Fibroblast of mammary gland (primary cell): ENCODE measurements at places on chromosomes 5 and 9.
A peak's percentile ranks its signal among the peaks of the same experiment; 100 is the strongest.

DNA sequence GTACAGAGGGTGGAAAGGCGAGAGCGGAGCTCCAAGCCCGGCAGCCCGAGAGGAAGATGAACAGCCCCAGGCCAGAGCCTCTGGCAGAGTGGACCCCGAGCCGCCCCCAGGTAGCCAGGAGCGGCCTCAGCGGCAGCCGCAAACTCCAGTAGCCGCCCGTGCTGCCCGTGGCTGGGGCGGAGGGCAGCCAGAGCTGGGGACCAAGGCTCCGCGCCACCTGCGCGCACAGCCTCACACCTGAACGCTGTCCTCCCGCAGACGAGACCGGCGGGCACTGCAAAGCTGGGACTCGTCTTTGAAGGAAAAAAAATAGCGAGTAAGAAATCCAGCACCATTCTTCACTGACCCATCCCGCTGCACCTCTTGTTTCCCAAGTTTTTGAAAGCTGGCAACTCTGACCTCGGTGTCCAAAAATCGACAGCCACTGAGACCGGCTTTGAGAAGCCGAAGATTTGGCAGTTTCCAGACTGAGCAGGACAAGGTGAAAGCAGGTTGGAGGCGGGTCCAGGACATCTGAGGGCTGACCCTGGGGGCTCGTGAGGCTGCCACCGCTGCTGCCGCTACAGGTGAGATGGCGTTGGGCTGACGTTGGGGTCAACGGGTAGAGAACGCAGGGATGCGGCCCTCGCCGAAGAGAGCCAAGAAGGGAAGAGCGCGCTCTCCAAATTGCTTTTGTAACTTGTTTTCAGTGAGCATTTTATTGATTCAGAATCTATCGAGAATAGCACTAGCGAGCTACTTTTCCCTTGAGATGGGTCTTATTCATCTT, at the start of gene PTGER4:
TSS of gene PTGER4 (plus strand) at position 3 of the 769 bp plus-strand sequence. CDS start 1,079 bp downstream, outside the sequence.
- no peak for DNase-seq

- no peak for DNase-seq
These were observed 232.6 kb downstream of the KIAA0825 start for GRCh38 chr5:94385767-94386166.

DNA sequence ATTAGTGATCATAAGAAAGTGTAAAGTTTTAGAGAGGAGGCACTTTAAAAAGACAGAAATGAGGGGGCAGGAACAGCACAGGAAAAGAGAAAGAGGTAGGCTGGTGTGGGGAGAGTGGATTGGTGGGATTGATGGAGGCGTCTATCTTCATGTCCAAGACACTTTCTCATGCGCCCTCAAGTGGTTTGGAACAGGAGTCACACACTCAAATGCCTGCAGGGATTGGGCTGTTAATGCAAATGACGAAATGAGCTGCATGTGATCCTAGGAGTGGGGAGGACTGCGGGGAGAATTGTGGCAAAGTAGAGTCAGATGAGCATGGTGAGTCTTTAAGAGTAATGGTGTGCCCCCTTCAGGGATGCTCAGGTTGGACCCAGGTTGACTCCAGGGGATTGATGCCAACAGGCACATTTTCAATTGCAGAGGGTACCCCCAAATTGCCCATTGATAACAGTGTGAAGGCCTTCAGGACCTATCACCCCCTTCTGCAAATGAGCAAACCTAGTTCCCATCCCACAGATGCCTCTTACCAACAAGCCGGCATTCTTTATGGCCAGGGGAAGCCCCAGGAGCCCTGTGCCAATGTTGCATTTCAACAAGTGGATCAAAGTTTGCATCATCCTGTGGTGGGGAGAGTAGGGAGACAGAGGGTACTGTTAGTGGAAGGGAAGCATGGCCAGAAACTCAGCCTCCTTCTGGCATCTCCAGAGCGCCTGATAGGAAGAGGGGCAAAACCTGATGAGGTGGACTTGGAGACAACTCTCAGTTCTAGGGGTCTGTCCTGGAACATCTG, 5.3 kb downstream of the SLC36A3 start:
- peak; percentile 74 for DNase-seq

GRCh38 chr5:107937651-107938355, 267.1 kb upstream of the EFNA5 start:
- DNase-seq: no peak

DNA sequence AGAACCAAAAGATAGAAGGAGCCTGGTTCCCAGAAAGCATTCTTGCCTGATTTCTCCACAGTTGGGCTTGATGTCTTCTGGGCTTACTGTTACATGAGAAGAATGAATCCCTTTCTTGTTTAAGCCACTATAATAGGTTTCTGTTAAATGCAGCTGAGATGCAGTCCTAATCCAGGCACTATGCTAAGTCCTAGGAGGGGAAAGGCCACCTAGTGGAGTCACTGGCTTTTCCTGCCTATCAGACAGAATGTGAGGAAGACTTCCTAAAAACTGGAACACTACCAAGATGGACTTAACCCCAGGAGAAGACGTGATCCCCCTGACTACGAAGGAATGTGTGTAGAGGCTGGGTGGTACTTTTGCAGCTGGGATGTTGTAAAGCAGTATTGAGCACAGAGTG, 34.3 kb upstream of the FSD1L start:
- DNase-seq: peak; percentile 66

GRCh38 chr5:159094745-159095144, 5.0 kb downstream of the EBF1 start:
- peak; percentile 95 for DNase-seq

GRCh38 chr5:129019401-129019908, 54.2 kb downstream of the SLC27A6 start:
- DNase-seq: no peak

DNA sequence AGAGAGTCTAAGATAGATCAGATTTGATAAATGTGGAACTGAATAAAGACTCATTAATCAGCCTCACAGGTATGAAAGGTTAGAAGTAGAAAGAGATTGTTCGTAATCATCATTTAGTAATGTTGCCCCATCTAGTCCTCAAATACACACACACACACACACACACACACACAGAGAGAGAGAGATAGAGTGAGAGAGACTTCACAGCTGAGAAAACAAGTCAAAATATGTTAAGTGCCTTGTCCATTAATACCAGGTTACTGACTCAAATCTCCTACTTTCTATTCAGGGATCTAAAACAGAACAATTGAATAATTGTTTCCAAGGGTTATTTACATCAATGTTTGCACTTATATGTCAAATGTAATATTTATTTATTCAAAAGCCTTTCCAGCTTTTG, 284.6 kb downstream of the MRPS30 start:
- DNase-seq: no peak

- peak; percentile 66 for DNase-seq
These were observed 597.7 kb downstream of the CCDC171 start for GRCh38 chr9:16150501-16150900.

DNA sequence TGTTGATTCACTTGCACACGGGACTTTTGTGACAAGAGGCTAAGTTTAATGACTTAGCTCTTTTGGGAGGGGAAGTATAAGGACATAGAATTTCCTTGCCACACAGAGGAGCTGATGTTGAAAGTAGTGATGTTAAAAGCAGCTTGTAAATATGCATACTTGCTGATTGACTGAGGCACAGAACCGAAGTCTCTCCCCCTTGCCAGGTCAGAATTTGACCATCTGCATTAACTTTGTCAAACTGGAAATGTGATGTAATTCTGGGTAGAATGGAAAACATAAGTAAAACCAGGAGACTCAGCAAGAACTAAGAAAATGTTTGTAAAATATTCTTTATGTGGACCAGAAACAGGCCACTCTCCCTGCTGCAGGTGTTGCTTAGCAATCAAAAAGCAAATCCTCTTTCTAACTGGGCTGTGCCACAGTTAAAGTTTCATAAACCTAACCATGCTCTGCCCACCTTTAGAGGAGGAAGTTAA, 284.2 kb downstream of the NR3C1 start:
- no peak for DNase-seq

- peak; percentile 100 for DNase-seq
These were observed 76.3 kb downstream of the MUSK start for GRCh38 chr9:110744715-110745384.

DNA sequence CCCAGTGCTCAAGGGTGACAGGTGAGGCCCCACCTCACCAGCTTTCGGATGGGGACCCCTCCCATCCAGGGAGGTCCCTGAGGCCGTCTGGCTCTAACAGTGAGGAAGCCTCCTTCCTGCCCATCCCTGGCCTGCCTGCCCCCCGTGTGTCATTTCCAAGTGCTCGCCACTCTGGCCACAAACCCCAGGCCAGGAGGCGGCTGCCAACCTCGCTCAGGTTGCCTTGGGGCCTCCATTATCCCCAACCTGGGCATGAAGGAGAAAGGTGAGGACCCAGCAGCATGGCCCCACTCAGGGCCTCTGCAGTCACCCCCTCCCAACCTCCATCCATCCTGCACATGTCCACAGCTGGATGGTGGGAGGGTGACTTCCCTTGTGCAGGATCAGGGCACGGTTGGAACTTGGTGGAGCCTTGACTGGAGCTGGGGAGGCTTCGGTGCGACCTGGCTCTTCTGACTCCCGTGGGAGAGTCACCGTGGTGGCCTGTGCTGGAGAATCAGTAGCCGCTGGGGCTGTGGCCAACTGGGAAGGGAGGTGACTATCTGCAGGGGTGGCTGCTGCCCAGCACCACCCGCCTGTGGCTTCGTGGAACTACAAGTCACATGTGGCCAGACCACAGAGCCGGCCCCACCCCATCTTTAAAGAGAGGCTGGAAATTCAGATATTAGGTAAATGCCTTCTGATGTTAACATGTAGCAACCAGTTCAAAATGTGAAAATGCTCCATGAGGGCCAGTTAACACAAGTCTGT, 37.5 kb upstream of the GFPT2 start:
- DNase-seq: no peak

DNA sequence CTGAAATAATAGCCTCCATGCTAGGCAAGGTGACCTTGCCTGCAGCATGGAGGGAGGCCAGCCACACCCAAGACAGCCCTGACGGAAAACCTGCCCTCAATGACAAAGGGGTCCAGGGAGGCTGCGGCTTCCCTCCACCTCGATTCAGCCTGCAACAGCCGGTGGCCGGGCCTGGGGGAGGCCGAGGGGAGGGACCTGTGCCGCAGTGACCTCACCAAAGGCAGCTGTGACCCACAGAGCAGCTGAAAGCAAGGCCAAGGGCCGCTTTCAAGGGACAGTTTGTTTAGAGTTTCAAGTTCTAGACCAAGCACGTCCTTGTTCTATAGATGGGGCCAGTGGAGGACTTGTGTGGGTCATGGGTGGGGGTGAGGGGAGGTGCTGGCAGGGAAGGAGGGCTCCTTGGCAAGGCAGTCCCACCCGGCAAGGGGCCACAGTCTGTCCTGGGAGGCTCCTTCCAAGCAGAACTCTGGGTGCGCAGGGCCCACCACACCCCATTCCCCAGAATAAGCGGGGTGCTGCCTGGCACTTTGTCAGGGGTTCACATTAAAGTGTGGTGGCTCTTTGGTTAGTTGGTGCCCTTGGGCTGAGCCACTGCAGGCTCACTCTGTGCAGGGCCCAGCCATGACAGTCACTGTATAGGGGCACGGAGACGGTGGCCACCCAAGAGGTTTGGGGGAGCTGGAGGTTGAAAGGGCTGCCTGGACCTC, 226.5 kb downstream of the FANCC start:
- DNase-seq: no peak

- peak; percentile 70 for DNase-seq
These were observed 152.2 kb downstream of the ARHGAP26 start for GRCh38 chr5:142922223-142922952.

DNA sequence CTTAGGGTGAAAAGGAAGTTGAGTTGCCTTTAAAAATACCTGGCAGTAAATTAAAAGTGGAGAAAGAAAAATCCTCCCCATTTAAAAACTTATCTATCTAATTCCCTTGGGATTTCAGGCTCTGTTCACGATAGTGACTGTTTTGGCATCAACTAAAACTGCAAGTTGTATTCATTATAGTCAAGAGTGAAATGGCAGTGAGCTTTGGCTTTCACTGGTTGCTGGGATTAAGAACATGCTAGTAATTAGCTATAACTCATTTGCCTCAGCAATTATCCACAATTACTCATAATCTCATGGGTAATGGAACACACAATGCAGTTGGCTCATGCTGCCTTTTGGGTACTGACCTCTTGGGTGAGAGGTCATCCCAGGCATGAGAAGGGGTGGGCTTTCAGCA, 250.1 kb downstream of the GAS1 start:
- peak; percentile 74 for DNase-seq

GRCh38 chr9:117080765-117081390, 334.0 kb downstream of the ASTN2 start:
- DNase-seq: no peak

GRCh38 chr9:134128727-134129679, 6.9 kb upstream of the WDR5 start:
- no peak for DNase-seq

DNA sequence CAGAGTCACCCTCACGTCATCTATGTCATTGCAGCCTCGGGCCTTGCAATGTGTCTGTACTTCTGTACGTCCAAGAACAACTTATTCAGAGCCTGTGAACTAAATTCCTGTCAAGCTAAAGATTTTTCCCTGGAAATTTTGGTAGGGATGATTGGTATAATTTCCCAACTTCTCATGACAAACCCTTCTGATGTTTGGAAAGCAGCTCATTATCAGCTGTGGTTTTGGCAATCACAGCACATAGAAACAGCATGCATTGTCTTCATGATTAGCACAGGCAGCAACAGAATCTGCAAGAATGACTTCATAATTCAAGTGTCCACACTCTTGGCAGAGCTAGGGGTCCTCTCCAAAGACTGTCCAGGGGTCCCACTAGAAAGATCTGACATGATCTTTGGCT, 49.5 kb downstream of the APBA1 start:
- DNase-seq: peak; percentile 69

GRCh38 chr5:149452665-149453617, 73.8 kb upstream of the IL17B start:
- peak; percentile 92 for DNase-seq

DNA sequence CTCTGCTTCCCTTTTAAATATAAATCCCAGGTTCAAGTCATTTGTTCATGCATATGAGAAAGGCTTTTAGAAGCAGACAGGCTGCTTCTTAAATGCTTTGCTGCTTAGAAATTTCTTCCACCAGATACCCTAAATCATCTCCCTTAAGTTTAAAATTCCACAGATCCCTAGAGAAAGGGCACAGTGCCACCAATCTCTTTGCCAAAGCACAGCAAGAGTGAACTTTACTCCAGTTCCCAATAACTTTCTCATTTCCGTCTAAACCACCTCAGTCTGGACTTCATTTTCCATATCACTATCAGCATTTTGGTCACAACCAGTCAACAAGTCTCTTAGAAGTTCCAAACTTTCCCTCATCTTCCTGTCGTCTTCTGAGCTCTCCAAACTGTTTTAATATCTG, 679.8 kb upstream of the FTMT start:
- DNase-seq: peak; percentile 16

DNA sequence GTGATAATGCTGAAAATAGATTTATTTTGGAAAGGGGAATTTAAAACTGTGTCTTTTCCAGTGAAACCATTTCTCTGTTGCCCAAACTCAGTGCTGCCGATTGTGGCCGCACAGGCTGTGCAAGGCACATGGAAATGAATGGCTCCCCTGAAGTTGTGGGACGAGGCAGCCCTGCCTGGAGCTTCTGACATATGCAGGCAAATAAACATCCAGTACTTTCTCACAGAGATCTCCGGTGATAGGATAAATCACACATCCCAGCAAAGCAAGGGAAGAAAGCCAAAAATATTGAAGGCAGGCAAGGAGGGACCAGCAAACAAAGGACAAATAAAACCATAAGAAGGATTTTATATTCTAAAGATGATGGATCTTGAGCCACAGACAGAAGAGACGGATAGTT, 464.5 kb downstream of the MTRR start:
- DNase-seq: no peak

- DNase-seq: no peak
These were observed 1015.1 kb downstream of the TLE4 start for GRCh38 chr9:80586786-80587330.

- no peak for DNase-seq
These were observed 42.1 kb upstream of the RAPGEF6 start for GRCh38 chr5:131677115-131677514.

- peak; percentile 99 for DNase-seq
These were observed 57.7 kb upstream of the NXNL2 start for GRCh38 chr9:88477300-88477751.
